ENCODE measurements at places on chromosomes 5 and 9. TPM values are rescaled to one million over a fixed set of nuclear protein-coding genes. Genes with fewer than 3 reads are reported as not detected.

The SH3RF2 gene
- 43.2 TPM for polyA plus RNA-seq

The GFM2 gene
- 21.5 TPM for polyA plus RNA-seq

The SPATA31C1 gene
- not detected for polyA plus RNA-seq

The TERT gene
- 0.51 TPM for polyA plus RNA-seq

The IFNA21 gene
- polyA plus RNA-seq = not detected

The PCDHGB6 gene
- polyA plus RNA-seq = 0.92 TPM

The GABRA6 gene
- not detected for polyA plus RNA-seq

The STKLD1 gene
- 1.3 TPM for polyA plus RNA-seq

The SLC36A2 gene
- not detected for polyA plus RNA-seq

The TBC1D2 gene
- polyA plus RNA-seq = 16.2 TPM

The SLC6A18 gene
- polyA plus RNA-seq = not detected

The SEMA6A gene
- 1.6 TPM for polyA plus RNA-seq

The SLC6A3 gene
- polyA plus RNA-seq = not detected

The CAMK2A gene
- 0.11 TPM for polyA plus RNA-seq

The SPATA31E1 gene
- polyA plus RNA-seq = not detected

The ADRA1B gene
- polyA plus RNA-seq = 0.08 TPM

The SLC1A3 gene
- 13.5 TPM for polyA plus RNA-seq

The ZNF879 gene
- polyA plus RNA-seq = 2.1 TPM

The PRDM9 gene
- polyA plus RNA-seq = not detected

The OR13C3 gene
- polyA plus RNA-seq = not detected

The STXBP1 gene
- 7.1 TPM for polyA plus RNA-seq

The SPATA31A3 gene
- not detected for polyA plus RNA-seq

The GRM6 gene
- polyA plus RNA-seq = not detected

The CACNA1B gene
- polyA plus RNA-seq = under 0.01 TPM

The ANKDD1B gene
- polyA plus RNA-seq = 0.15 TPM

The BTNL8 gene
- 0.06 TPM for polyA plus RNA-seq

The ANXA2R gene
- 2.4 TPM for polyA plus RNA-seq

The SUSD3 gene
- polyA plus RNA-seq = 1.9 TPM

The CCL27 gene
- polyA plus RNA-seq = 0.58 TPM

The CSF1R gene
- 2.0 TPM for polyA plus RNA-seq

The INSL6 gene
- polyA plus RNA-seq = not detected

The DMRT2 gene
- polyA plus RNA-seq = 0.14 TPM

The KLF9 gene
- 5.8 TPM for polyA plus RNA-seq

The PRLR gene
- 0.20 TPM for polyA plus RNA-seq

The FCN1 gene
- polyA plus RNA-seq = 0.41 TPM

The PAM gene
- polyA plus RNA-seq = 30.9 TPM

The SLC24A2 gene
- polyA plus RNA-seq = not detected

The PCDHA10 gene
- 0.02 TPM for polyA plus RNA-seq

The PCDHB12 gene
- 0.08 TPM for polyA plus RNA-seq

The CD274 gene
- 0.98 TPM for polyA plus RNA-seq

The TAF11L6 gene
- not detected for polyA plus RNA-seq

The PCDHGB2 gene
- 0.39 TPM for polyA plus RNA-seq

The C9 gene
- polyA plus RNA-seq = not detected

The CCDC183 gene
- 0.32 TPM for polyA plus RNA-seq

The NEURL1B gene
- 8.6 TPM for polyA plus RNA-seq

The SPINK4 gene
- polyA plus RNA-seq = not detected
